Putamen (tissue), 1 donor: ENCODE measurements at places on chromosomes 1 and 21.

GRCh38 chr1:21237446-21238088 is 52.7 kb downstream of the ECE1 start:
- no peak for DNase-seq

GRCh38 chr1:160428655-160429054 is 28.3 kb downstream of the VANGL2 start:
- no peak for DNase-seq

- DNase-seq: no peak
Observed at GRCh38 chr1:51624855-51625254, 8.0 kb downstream of the OSBPL9 start.

- DNase-seq: no peak
Observed at GRCh38 chr1:185670187-185670627, 64.0 kb upstream of the HMCN1 start.

DNA sequence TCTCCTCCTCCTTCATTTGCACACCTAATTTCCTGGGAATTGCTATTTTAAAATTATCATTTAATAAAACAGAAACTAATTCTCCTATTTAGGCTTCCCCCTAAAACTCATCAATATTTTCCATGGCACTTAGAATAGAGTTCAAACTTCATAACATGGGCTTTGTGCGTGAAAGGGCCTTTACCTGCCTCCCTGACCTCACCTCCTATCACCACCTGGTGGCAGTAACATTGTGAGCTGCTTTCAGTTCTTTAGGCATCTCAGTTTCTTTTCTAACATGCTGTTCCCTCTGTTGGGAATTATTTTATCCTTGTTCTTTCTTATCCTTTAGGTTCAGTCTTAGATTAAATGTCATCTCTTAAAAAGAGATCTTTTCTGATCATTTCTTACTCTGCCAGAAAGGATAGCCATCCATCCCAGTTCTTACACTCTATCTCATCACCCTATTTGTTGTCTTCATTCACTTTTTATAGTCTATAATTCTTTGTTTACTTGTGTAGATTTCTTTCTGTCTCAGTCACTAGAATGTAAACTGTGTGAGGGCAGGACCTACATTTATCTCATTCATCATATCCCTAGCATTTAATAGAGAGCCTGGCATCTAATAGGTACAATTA is 133.8 kb upstream of the KIAA1614 start:
- DNase-seq: no peak

DNA sequence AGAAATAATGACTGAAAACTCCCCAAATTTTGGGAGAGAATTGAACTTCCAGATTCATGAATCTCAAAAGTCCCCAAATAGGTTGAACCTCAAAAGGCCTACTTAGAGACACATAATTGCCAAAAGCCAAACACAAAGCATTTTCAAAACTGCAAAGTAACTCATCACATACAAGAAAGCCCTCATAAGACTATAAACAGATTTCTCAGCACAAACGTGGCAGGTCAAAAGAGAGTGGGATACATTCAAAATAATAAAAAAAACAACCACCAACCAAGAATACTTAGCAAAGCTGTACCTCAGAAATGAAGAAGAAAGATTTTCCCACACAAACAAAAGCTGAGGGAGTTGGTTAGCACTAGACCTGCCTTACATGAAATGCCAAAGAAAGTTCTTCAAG is 57.9 kb downstream of the CCN1 start:
- DNase-seq: no peak
